ENCODE measurements at places on chromosomes 7 and 10.

GRCh38 chr10:49220031-49220430 lies 31.8 kb upstream of the TMEM273 start:
- DNase-seq, result no peak

DNA sequence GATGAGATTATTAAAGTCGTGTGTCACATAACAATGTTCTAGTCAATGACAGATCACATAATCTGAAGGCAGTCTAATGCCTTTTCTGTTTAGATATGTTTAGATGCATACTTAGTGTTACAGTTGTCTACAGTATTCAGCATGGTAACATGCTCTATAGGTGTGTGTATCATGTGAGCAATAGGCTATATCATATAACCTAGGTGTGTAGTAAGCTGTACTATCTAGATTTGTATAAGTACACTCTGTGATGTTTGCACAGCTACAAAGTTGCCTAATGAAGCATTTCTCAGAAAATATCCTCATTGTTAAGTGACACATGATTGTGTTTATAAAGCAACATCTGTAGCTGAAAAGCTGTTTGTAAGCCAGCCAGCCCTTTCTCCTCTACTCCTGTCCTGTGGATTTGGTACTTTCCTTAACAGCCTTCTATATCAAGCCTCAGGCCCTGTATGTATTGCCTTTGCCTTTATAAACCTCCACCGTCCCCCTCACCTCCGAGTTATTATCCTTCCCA lies 6.3 kb downstream of the HECTD2 start:
- DNase-seq, result no peak

GRCh38 chr10:112981553-112981952 lies 31.5 kb downstream of the TCF7L2 start:
- DNase-seq, result no peak

GRCh38 chr7:34655384-34655783 lies 2.6 kb upstream of the NPSR1 start:
- DNase-seq, result no peak

GRCh38 chr10:58384999-58385783 lies at the start of gene TFAM:
Gene TFAM (plus strand): TSS chr10:58385410. CDS start chr10:58385548, 138 bp downstream.
- DNase-seq, result peak; percentile 91

GRCh38 chr7:106010866-106011265 lies 47.8 kb downstream of the CDHR3 start:
- no peak for DNase-seq

DNA sequence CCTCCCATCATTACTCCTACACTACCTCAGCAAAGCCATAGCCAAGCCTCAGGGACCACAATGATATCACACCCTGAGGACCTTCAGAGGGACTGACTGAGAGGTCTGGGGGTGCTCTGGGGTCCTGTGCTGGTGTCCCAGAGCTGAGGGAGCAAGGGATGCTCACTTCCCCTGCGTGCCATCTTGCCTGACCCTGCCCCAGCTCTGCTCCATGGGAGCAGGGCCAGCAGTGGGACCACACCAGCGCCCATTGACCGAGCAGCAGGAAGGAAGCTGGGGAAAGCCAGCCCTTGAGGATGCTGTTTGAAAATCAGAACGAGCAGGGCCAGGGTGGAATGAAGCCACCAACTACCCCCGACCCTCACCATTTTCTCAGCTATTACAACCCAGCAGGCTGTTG lies 103.0 kb downstream of the PARP12 start:
- no peak for DNase-seq

DNA sequence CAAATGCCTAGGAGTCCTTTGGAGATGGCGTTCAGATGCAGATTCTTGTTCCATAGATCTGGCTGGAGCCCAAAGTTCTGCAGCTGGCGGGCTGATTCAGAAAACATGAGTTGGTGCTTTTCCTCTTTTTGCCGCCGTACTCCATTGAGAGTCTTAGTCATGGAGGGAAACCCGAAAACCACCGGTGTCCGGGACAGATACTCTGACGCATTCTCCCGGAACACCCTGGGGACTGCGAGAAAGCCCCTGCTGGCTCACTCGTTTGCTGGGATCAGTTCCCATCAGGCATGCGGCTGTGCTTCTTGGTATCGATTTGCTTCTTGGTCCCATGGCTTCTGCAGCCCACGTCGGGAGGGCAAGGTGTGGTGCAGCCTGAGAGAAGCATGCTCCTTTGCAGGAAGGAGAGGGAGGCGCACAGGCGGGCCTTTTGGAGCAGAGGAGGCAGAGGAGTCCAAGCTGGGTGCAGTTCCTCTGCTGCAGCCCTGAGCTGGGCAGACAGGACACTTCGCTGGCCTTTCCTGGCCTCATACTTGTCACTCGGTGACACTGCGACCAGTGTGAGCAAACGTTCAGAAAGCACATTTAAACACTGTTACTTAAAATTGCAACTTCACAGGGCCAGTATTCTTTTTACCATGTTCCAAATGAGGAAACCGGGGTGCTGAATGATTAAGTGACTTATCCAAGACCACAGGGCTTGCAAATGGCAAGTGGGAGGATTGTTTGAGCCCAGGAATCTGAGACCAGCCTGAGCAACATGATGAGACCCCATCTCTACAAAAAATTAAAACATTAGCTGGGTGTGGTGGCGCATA lies 30.6 kb upstream of the PFKFB3 start:
- DNase-seq, result peak; percentile 83

DNA sequence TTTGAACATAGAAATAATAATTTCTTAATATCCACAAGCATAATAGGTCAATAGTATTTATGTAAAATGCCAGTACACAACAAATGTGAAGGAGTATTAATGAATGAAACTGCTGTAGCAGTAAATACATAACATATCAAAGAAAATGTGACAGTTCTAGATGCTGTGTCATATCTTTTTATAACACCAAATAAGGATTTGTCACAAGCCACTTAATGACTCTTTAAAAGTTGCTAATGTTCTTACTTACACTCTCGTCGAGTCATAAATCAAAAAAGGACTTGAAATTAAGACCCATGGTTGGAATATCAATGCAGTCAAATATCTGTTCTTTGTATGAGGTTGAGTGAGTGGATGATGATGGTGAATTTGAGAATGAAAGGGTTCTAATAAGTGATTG lies 96.6 kb downstream of the CELF2 start:
- DNase-seq, result no peak

DNA sequence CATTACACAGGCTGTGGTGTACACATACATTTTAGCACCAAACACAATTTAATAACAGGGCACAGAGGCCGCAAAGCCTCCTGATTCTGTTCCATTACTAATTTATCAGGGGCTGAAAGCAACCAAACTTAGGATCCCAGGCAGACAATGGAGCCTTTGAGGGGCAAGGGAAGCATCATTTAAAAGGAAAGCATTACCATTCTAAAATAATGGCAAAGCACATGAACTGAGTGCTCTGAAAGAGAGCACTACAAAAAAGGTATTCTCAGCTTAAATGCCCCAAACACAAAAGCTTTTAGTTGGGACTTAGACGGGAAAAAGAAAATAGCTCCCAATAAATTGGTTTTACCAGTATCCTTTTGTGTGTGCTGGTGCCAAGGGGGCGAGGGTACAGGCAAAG lies 282.0 kb upstream of the ETV1 start:
- no peak for DNase-seq

DNA sequence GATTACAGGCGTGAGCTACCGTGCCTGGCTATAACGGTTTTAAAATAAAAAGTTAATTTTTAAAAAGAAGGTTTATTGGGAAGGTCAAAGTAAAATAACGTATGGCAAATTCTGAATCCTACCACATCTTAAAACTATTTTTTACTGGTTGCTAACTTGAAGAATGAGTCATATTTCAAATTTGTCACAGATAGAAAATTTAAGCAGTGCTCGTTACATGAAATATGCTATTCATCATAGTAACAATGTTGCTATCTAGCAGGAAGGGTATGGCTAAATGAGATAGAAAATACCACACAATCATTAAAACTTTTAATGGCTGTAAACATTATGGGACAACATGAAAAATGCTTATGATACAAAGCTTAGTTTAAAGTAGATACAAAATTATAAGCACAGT lies 500.5 kb downstream of the PHTF2 start:
- no peak for DNase-seq

DNA sequence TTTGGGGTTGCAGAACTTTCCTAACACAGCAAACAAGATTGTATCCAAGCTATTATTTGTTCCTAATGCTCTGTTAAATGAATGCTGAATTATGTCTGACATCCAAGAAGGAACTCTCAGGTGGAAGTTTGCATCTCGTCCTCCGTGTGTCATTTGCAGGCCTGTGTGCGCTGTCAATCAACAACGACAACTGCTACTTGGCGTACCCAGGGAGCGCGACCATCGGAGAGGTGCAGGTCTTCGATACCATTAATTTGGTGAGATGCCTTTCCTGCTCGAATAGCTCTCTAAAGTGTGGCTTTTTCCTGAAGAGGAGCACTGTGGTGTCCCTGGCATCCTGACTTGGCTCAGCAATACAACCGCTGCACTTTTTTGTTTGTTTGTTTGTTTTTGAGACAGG lies 26.9 kb downstream of the WIPI2 start:
- no peak for DNase-seq

DNA sequence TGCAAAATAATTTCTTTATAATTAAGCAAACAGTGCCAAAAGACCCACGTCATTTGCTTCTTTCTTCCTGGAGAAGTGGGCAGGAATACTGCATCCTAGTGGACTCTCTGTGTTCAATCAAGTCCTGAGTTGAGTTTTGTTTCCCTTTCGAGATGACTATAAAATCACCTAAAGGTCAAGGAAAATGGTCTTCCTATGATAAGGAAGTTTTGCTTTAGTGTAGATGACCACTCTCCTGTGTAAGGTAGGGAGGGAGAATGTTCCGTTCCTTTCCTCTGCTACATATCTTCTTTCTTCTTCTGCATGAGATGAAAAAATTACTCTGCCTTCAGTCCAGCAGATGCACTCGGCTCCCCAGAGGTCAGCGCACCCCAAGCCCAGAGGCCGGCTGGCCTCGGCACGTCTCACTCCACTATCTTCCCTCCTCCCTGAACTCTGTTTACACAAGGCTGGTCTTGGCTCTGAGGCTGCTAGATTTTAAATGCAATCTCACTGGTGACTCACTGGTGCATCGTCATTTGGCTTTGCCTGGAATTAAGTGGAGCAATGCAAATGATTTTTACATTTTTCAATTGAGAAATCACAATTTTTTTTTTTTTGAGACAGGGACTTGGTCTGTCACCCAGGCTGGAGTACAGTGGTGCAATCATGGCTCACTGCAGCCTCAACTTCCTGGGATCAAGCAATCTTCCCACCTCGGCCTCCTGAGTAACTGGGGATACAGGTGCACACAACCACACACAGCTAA lies 18.6 kb upstream of the VDAC2 start:
- no peak for DNase-seq

DNA sequence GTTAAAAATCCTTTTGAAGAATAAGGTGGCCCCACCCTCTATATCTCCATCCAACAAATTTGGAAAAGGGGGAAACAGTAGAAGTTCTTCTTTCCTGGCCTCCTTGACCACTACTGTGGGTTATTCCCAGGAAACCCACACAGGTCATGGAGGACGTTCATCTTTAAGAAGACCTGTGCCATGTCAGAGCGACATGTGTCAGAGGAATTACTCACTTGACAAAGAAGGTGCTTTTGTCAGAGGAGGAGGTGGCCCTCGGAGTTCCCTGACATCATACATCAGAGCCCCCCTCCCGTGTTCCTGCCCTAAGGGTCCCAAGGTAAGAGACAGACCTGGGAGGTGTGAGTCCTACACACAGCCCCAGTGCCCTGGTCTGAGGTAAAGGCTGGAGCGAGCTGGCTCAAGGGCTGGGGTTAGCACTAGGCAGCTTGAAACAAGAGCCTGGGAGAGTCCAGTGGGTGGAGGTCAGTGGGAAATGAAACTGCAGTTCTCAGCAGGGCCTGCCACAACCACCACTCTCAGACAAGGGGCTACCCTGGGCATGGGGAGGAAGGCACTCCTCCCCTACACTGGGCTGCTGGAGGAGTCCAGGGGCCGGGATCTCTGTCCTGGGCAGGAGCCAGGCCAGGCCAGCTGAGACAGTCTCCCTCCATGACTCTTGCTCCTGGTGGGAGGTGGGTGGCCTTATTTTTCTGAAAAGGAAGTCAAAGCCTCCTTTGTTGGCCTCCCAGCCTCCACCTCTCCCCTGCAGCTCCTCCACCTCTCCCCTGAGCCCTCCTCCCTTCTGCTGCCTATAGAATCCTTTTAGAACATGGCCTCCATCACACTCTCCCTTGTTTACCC lies 21.8 kb upstream of the ZMIZ1 start:
- DNase-seq, result peak; percentile 48

GRCh38 chr7:106964466-106964865 lies 80.0 kb upstream of the PRKAR2B start:
- DNase-seq, result no peak

- DNase-seq, result no peak
These were observed 49.3 kb upstream of the HBP1 start for GRCh38 chr7:107119376-107120105.

DNA sequence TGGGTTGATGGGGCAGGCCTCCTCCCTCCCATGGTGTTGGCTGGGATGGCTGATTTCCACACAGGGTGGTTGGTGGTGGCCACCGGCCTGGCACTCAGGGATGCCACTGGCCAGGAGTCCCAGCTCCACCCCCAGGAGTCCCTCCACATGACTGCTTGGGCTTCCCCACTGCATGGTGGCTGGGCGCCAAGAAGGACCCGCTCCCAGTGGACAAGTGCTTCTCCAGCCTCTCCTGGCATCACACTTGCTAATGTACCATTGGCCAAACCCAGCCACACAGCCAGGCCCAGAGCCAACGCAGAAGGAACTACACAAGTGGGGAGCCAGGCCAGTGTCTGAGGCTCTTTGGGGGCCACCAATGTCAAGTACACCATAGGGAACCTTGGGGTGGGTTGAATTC lies 73.6 kb upstream of the DNAAF5 start:
- no peak for DNase-seq

All from pons (tissue), 1 donor.